Placental epithelial cell (primary cell): ENCODE measurements at places on chromosomes 16 and 17. TPM values are rescaled to one million over a fixed set of nuclear protein-coding genes. Genes with fewer than 3 reads are reported as not detected.

Gene TBC1D3K
- total RNA-seq = not detected in 2 replicates

Gene SLC12A3
- total RNA-seq = 0.22 and 1.6 TPM in 2 replicates

Gene AARSD1
- total RNA-seq = 17.7 and 22.2 TPM in 2 replicates

Gene CRYBA1
- total RNA-seq = not detected in 2 replicates

Gene HS3ST3A1
- total RNA-seq = 0.33 and 0.79 TPM in 2 replicates

Gene KRT33A
- total RNA-seq = not detected in 2 replicates

Gene MMP25
- under 0.01 and 0.11 TPM in 2 replicates for total RNA-seq

Gene CCR7
- total RNA-seq = not detected in 2 replicates

Gene ITGAE
- total RNA-seq = 8.6 and 13.0 TPM in 2 replicates

Gene UMOD
- total RNA-seq = not detected in 2 replicates

Gene SULT1A1
- total RNA-seq = not detected in 2 replicates

Gene ZSCAN10
- total RNA-seq = not detected in 2 replicates

Gene SNAI3
- not detected in 2 replicates for total RNA-seq

Gene KRTAP1-5
- total RNA-seq = not detected in 2 replicates

Gene MYADML2
- total RNA-seq = not detected in 2 replicates

Gene CHST5
- not detected in 2 replicates for total RNA-seq

Gene HSD11B2
- not detected in 2 replicates for total RNA-seq

Gene PARN
- total RNA-seq = 21.6 and 27.1 TPM in 2 replicates

Gene SOCS1
- 10.3 and 22.0 TPM in 2 replicates for total RNA-seq

Gene ARL6IP1
- 103 and 224 TPM in 2 replicates for total RNA-seq

Gene GCGR
- total RNA-seq = not detected in 2 replicates

Gene KRTAP3-2
- total RNA-seq = not detected in 2 replicates

Gene CES3
- 0.11 and 0.39 TPM in 2 replicates for total RNA-seq

Gene KRT13
- total RNA-seq = under 0.01 and 2.5 TPM in 2 replicates

Gene ABCC6
- 0.79 TPM in 1 of 2 replicates, not detected in the other for total RNA-seq

Gene TMC7
- 0.33 and 0.39 TPM in 2 replicates for total RNA-seq

Gene CCDC154
- 0.33 and 0.39 TPM in 2 replicates for total RNA-seq

Gene UNC45B
- total RNA-seq = not detected in 2 replicates

Gene TUBB3
- total RNA-seq = 85.2 and 182 TPM in 2 replicates

Gene GDE1
- 63.6 and 80.3 TPM in 2 replicates for total RNA-seq

Gene ELMO3
- 42.8 and 57.2 TPM in 2 replicates for total RNA-seq
